ENCODE measurements at places on chromosomes 6 and 20.

DNA sequence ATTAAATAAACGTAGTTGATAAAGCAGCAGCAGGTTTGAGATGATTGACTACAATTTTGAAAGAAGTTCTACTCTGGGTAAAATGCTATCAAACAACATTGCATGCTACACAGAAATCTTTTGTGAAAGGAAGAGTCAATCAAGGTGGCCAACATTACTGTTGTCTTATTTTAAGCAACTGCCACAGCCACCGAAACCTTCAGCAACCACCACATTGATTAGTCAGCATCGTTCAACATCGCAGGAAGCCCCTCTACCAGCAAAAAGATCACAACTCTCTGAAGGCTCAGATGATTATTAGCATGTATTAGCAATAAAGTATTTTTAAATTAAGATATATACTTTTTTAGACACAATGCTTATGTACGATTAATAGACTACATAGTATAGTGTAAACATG lies 14.0 kb downstream of the PGBD1 start:
- no peak for DNase-seq

DNA sequence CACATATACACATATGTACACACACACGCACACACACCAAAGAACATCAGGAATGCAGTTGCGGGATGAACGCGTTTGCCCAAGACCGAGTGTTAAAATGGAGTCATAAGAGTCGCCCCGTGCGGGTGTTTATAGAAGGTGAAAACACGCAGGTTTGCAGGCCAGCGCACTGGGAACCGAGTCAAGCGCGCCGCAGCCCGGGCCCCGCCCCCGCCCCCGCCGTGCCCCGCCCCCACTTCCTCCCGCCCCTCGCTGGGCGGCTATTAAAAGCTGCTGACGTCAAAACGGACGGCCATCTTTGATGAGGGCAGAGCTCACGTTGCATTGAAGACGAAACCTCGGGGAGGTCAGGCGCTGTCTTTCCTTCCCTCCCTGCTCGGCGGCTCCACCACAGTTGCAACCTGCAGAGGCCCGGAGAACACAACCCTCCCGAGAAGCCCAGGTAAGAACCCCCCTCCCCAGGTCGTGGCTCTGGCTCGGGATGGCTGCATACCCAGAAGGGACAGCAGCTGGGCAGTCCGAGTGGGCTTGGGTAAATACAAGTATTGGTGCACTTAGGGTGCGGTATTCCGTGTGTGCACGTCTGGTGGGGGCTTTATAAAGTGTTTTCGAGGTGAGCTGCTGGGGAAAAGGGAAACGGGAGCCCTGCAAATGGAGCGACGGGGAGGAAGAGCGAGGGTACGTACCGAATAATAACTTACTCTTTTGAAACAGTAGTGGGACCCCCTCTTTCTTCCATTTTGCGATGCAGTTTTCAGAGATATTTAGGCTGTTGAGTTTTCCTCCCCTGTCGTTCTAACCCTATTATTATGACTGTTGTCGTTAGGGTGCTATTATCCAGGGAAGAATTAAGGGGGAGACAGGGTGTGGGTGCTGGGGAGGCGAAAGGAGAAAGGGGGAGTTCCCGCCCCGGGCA lies at the start of gene SNAP25:
SNAP25 (plus strand) TSS at position 295 of the 916 bp plus-strand sequence. CDS start 56,662 bp downstream, outside the sequence.
- peak; percentile 66 for DNase-seq

GRCh38 chr6:134295953-134296553 lies 21.9 kb downstream of the SGK1 start:
- no peak for DNase-seq

- DNase-seq = no peak
These were observed 309.1 kb downstream of the LMBRD1 start for GRCh38 chr6:69487688-69488087.

DNA sequence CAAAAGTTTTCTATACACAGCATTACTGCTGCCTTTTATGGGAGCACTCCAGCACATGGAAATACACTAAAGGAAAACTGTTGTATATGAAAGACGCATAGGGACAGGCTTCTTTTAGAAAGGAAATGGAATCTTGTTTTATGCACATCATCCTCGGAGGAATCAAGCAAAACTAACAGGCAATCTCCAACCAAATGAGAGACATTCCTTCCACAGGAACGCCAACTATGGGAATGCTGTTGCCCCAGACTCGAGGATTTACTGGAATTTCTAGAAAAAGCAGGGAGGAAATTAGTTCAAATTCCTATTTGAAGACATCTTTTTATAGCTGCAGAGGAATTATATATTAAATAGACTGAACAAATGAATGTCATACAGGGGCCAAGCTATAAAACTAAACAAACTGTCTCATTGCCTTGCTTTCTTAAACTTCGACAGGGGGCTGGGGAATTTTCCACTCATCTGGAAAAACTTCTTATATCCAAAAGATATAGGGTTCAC lies 52.2 kb downstream of the LYRM4 start:
- DNase-seq = no peak

DNA sequence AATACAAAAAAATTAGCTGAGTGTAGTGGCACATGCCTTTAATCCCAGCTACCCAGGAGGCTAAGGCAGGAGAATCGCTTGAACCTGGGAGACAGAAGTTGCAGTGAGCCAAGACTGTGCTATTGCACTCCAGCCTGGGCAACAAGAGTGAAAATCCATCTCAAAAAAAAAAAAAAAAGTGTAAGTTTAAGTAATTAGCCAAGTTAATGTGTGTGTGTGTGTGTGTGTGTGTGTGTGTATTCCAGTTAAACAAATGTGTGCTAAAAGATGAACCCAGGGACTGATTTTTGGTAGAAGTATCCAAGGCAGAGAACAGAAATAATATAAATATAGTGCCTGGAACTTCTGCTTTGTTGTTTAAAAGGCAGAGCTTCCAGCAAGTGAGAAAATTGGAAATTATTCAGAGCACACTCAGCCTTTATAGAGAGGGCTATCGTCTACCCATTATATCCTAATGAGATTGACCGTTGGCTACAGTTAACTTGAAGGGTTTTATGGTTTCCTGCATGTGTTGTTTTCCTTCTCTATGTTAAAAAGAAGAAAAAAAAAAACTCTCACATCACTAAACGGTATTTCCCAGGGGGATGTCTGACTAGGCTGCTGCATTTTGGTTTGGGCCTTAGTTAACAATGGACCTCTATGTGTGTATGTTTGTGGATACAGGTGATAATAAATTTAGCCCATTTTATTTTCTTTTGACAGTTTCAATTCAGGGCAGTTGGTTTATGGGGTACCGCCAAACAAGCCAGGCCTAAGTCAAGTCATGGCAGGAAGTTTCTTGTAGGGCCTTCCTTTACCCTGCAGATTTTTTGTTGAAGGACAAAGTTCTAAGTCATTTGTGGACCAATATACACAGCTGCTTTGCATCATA lies 9.8 kb downstream of the SOX4 start:
- DNase-seq = no peak

DNA sequence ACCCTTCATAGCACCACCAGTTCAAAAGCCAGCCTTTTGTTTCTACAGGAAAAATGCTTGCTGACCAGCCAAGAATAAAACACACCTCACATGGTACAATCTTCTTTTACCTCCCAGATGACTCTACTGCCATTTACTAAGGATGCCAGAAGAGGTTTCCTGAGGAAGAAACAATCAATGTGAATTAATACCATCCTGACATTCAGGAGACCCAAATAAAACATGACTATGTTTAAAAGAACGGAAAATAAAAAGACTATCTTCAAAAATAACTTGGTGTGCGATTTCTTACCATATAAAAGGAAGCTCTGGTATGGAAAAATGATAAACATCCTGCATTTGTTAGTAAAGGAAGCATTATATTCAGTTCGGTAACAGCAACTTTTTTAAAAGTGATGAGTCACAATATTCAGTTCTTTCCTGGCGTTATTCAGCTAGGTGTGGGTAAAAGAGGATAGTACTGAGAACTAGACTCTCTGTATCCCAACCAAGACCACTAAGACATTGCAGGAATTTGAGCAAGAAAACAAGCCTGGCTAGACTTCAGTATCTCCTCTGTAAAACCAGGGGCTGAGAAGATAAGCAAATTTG lies 16.3 kb downstream of the COL21A1 start:
- DNase-seq = no peak

DNA sequence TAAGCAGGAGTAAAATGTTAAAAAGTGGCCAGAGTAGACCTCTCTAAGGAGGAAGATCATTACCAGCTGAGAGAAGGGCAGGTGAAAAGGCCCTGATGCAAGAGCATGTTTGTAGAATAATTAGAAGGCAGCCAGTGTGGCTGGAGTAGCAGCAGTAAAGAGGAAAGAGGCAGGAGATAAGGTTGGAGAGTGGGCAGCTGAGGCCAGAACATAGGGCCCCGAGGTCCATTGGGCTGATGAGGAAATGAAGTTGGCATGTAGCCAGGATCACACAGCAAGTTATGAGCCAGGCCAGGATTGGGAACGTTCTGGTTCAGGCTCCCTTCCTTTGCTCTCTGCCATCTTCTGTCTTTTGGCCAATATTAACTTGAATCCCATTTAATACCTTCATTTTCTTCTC lies 51.6 kb downstream of the RALY start:
- no peak for DNase-seq
